ENCODE measurements at places on chromosomes 12 and 14.
A peak's percentile ranks its signal among the peaks of the same experiment; 100 is the strongest.

GRCh38 chr14:38279572-38279971 is 23.7 kb upstream of the CLEC14A start:
- no peak for DNase-seq

- DNase-seq: no peak
These were observed 1.3 kb downstream of the LRRK2 start for GRCh38 chr12:40225984-40226602.

GRCh38 chr14:89093083-89093730 is 268.8 kb downstream of the TTC8 start:
- no peak for DNase-seq

DNA sequence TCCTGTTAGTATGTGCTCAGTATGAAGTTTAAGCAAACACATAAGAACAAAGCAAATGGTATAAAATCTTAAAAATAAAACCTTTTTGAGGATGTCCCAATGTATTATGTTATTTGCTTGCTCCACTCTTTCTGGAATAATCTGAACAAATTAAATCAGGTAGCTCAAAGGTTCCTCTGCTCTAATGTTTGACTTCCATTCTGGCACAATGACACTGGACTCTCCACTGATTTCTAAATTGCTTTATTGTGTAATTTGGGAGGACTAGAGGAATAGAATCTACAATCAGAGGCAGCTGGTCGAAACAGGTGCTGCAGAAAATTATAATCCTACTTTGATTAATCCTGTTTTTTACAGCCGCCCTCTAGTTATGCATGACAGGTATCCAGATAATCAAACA is 523.7 kb upstream of the FOXG1 start:
- DNase-seq: no peak

GRCh38 chr14:91018481-91018880 is 42.0 kb downstream of the RPS6KA5 start:
- DNase-seq: no peak

GRCh38 chr12:130787041-130787440 is 52.0 kb downstream of the STX2 start:
- DNase-seq: no peak

DNA sequence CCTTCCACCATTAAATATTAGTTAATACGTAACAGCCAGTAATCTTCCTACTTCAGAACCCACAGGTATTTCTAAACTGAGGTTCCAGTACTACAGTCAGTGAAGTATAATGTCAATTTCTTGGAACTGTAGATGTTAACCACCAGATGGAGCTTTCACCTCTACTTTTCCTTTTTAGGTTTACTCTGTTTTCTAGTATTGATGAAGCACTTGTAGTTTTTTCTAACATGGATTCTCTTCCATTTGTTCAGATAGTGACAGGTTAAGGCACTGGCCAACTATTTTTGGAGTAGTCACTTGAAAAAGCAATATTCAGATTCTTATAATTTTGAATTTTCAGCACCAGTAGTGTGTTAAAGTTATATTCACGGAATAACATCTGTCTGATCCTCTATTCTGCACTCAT is 4.6 kb upstream of the SEC23A start:
- DNase-seq: no peak

DNA sequence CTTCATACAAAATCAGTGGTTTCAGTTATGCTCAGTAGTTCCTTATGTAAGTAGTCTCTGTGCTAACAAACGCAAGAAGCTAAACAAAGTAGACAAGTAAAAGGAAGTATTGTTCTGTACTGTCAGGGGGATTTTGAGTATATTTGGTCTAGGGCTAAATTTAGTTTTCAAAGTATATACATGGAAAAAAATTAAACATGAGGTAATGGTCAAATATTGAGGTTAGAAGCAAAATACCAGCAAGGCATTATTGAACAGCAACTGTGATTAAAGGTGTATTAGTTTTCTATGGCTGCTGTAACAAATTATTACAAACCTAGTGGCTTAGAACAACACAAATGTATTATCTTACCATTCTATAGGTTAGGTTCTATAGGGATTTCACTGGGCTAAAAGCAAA is 18.8 kb downstream of the GNG2 start:
- no peak for DNase-seq

DNA sequence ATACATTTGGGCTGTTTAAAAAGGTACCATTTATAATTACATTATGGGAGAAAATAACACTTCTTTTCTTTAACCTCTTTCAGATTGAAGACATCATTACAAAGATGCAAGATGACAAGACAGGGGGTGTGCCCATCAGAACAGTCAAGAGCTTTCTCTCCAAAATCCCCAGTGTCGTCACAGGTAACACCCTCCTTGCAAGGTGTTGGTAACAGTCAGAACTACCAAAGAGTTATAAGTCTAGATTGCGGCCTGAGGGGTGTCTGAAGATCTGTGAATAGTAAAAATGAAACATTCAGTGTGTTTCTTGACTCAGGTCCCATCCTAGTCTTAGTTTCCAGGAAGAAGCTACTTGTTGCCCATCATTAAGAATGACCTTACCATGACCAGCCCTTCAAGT is 419.8 kb downstream of the RGS6 start:
- no peak for DNase-seq

DNA sequence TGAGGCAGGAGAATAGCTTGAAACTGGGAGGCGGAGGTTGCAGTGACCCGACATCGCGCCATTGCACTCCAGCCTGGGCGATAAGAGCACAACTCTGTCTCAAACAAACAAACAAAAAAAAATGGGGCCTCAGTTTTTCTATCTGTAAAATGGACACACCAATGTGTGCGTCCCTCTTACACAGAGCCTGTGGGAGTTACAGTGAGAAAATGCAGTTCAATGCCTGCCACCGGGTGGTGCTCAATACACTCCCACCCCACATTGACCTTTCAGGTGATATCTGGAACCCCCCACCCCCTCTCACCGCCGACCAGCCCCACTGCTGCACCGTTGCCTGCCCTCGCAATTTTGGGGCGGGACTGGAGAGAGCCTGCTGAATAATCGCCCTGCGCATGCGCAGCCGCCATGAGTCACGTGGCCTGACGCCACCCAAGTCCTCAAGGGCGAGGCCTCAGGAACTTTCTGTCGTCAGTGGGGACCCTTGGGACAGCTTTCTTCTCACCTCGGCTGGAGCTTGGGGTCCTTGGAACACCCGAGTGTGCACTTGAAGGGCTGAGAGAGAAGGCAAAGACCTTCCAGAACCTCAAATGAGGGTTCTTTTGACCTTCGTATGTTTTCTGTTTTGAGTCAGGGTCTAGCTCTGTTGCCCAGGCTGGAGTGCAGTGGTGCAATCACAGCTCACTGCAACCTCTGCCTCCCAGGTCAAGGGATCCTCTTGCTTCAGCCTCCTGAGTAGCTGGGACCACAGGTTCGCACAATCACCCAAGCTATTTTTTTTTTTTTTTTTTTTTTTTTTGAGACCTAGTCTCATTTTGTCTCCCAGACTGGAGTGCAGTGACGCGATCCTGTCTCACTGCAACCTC is 14.6 kb upstream of the CABP1 start:
- peak; percentile 35 for DNase-seq
